ENCODE measurements at places on chromosomes 16 and 17. TPM values are rescaled to one million over a fixed set of nuclear protein-coding genes. Genes with fewer than 3 reads are reported as not detected.

Gene PYDC1
- total RNA-seq, result not detected

Gene HOXB5
- total RNA-seq, result 67.2 TPM

Gene GLIS2
- 87.3 TPM for total RNA-seq

Gene BCL6B
- total RNA-seq, result 0.18 TPM

Gene TNS4
- total RNA-seq, result not detected

Gene IRX3
- 7.0 TPM for total RNA-seq

Gene KRT24
- total RNA-seq, result not detected

DNA sequence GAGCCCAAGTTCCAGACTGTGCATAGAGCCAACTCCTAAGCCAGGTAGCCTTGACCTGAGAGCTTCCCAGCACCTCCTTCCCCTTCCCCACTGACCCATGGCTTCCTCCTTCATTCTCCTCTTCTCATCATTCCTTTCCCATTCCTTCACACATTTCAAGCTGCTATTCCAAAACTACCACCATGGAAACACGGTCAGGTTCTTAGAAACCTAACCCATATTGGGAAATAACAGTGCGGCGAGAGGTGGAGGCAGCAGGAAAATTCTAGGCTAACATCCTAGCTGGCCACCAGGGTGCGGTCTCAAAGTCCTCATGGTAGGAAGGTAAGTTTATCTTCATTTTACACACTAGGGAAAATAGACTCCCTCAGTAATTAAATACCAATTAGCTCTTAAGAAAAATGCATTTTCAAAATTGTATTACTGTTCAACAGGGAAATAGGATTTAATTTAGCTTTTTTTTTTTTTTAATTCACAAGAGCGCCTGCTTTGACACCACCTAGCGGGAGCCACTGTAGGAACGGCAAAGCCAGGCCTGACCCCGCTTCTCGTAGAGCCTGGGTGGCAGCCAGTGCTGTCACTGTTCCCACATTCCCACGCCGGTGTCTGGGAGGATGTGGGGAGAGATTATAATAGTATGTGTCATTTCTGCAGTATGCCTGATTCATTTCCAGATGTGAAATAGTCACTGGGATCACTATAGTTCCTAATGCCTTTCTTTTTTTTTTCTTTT lies 14.0 kb upstream of the SPHK1 start:
- DNase-seq, result no peak

- DNase-seq, result no peak
Measured at GRCh38 chr16:89070590-89070989, 23.1 kb upstream of the ACSF3 start.

GRCh38 chr16:1105888-1106620 lies 10.0 kb upstream of the C1QTNF8 start:
- no peak for DNase-seq

GRCh38 chr17:81396722-81397313 lies 1.6 kb downstream of the BAHCC1 start:
- no peak for DNase-seq

- DNase-seq, result no peak
Measured at GRCh38 chr16:49452578-49452977, 79.0 kb downstream of the C16orf78 start.

- DNase-seq, result no peak
Measured at GRCh38 chr17:70172923-70173322, 3.6 kb downstream of the KCNJ2 start.

DNA sequence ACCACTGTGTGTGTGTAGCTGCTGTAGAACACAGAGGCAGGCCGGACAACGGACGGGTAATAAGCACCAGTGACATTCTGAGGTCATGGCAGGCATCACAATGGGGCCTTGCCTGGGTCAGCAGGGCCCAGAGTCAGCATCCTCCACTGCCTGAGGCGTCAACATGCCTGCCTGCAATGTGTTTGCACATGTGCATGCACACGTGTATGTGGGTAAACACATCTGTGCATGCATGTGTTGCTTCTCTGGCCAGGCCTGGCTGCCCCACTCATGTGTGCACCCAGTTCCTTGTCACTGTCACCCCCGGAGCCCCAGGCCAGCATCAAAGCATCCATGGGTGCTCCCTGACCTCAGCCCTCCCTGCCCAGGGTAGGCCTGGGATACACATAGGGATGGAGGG lies 43.3 kb downstream of the LGALS9 start:
- DNase-seq, result no peak

DNA sequence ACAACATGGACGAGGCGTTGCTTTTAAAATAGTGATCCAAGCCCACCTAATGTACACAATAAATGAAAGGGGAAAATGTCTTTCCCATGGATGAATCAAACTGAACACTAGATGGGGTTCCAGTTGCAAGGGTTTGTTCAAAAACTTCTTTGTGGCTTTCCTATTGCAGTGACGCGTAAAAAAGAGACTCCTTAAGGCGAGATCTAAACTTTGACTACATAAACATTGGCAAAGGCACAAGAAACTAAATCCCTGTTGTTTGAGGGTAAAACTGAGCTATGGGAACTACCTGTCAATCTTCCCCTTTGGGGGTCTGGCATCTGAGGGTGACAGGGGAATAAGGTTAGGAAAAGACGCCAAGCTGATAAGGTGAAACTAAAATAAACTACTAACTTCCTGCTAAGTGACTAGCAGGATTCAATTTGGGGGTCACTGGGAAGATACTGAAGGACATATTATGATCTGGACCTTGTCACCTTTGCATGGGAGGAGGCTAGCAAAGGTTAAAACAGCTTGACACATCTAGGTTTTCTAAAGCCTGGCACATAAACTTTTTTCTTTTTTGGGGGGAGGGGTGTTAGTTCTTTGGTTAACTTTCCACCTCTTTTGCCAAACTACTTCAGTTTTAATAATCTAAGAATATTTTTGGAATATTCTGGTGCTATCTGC lies 4.7 kb downstream of the SALL1 start:
- DNase-seq, result no peak

GRCh38 chr17:65637786-65638185 lies 76.3 kb upstream of the AXIN2 start:
- DNase-seq, result no peak

DNA sequence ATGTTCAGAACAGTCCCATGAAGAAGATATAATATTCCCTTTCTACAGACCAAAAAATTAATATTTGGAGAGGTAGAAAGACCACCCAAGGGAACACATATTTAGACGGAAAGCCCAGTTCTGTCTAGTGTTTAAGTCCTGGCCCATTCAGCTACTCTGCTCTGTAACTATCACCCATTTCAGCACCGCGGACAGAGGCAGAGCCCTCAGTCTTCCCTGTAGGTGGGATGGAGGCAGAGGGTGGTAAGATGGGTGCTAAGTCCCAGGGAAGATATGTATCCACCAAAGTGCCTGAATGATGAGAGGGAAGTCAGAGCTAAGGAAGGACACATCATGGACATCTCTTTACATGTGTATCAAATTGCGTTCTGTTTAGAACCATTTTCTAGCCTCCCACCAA lies 27.8 kb upstream of the C16orf78 start:
- DNase-seq, result no peak

GRCh38 chr17:68344701-68345136 lies 53.4 kb downstream of the ARSG start:
- no peak for DNase-seq

DNA sequence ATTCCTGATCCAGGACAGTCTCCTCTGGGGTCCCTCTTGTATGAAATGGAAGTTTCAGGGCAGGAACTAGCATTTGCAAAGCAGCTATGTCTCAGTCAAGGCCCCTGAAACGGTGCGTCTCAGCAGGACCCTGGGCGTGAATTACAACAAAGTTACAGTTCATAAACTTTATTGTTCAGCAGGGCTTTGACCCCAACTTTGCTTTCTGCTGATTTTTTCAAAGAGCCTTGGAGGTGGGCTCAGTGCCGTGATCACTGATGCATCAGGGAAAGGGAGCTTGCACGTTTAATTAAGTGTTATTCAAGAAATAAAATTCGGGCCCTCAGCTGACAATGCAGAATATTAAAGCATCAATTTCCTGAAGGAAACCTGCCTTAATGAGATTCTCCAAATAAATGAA lies 260.1 kb upstream of the C16orf82 start:
- no peak for DNase-seq

DNA sequence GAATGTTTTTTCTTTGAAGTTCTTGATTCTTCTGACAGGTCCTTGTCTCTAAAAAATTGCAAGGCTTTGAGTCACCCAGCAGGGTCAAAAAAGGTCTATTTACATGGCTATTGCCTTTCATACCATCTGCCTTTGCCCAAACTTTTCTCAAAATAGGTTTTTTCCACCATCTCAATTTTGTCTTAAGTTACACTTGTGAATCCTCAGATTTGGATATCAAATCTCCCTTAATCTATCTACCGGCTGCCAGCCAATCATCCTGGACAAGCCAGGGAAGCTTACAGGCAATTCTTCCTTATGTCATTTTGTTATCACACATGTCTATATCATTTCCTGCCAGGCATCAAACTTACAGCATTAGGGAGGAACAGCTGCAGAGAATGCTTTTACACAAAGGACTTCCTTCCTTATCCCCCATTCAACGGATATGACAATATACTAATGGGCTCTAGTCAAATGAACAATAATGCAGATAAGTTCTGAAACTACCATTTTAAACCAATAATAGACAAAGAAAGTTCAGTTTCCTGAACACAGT lies 104.1 kb upstream of the CORO6 start:
- DNase-seq, result no peak

- no peak for DNase-seq
Measured at GRCh38 chr17:8946071-8946470, 19.4 kb downstream of the PIK3R5 start.

GRCh38 chr17:77160091-77160874 lies 19.5 kb downstream of the SEC14L1 start:
- DNase-seq, result no peak
